ENCODE measurements at places on chromosomes 4 and X.

- DNase-seq: no peak
Measured at GRCh38 chr4:48321312-48321711, 20.0 kb upstream of the SLAIN2 start.

- DNase-seq: no peak
Measured at GRCh38 chr4:22090661-22091351, 142.2 kb upstream of the KCNIP4 start.

DNA sequence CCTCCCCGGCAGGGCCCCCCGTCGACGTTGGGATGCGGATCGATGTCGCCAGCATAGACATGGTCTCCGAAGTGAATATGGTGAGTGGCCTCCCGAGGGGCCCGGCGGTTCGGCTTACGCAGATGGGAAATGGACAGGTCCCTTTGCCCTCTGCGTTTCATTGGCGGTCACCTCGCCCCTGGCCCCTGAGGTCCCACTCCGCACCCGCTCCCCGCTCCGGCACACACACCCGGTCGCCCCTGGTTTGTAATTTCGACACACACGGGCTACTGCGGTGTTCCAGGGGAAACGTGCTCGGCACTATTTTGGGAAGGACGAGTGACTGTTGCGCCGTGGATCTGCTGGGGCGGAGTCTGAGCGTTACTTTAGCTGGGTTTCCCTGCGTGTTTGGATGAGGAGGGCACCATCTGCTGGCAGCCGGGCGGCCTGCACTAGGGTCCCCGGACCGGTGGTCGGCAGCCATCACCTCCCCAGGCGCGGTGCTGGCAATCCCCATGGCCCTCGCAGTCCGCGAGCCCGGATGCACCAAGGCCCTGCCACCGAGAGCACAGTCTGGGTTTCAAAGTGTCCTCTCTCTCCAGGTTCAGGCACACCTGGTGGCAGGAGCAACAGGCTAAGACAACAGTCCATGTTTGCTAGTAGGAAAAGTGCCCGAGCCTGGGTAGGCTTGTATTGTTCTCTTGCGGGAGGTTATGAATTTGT lies 1.2 kb downstream of the GABRB1 start:
- DNase-seq: no peak

DNA sequence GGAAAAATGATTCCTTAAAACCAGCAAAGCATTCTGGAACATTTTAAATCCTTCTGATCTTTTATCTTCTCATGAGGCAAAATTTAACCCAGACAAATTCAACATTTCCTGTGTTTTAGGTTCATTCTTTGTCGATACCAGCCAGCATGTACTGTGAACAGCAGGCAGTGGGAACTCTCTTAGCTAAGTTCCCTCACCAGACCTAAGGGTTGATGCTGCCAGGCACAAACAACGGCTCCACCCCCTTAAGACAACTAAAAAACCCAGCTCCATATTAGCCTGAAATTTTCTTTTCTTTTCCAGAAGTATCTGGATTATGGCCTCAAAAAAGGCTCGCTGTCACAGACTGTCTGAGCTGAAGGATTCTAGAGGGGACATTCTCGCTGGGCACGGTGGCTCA lies 2.4 kb upstream of the RBM47 start:
- DNase-seq: no peak

- no peak for DNase-seq
Measured at GRCh38 chr4:15674926-15675325, 6.7 kb upstream of the FAM200B start.

GRCh38 chrX:4710618-4711433 lies 997.4 kb upstream of the PRKX start:
- DNase-seq: no peak
